ENCODE measurements at places on chromosomes 2 and 18. TPM values are rescaled to one million over a fixed set of nuclear protein-coding genes. Genes with fewer than 3 reads are reported as not detected.

The SERPINB11 gene
- not detected for total RNA-seq

GRCh38 chr2:16553226-16553625 lies 112.4 kb downstream of the CYRIA start:
- no peaks in the 10 kb centered on the region for H3K4me1 ChIP-seq
- no peak for DNase-seq
- no peak overlapping the region for H3K4me3 ChIP-seq
- no peak overlapping the region for H3K27ac ChIP-seq

GRCh38 chr18:59954755-59955156 lies 55.0 kb downstream of the PMAIP1 start:
- H3K4me3 ChIP-seq: no peak overlapping the region
- no peak for DNase-seq
- H3K27me3 ChIP-seq: no peaks in the 10 kb centered on the region
- H3K36me3 ChIP-seq: no peaks in the 10 kb centered on the region
- no peaks in the 10 kb centered on the region for H3K4me1 ChIP-seq
- H3K27ac ChIP-seq: no peak overlapping the region

- H3K27ac ChIP-seq: no peak overlapping the region
- H3K4me1 ChIP-seq: no peaks in the 10 kb centered on the region
- H3K36me3 ChIP-seq: no peaks in the 10 kb centered on the region
- H3K4me3 ChIP-seq: no peak overlapping the region
These were observed 1.4 kb upstream of the MARCO start for GRCh38 chr2:118940486-118941120.

GRCh38 chr2:151860210-151860609 lies 32.0 kb upstream of the ARL5A start:
- no peaks in the 10 kb centered on the region for H3K36me3 ChIP-seq
- H3K4me1 ChIP-seq: no peaks in the 10 kb centered on the region
- no peak for DNase-seq
- no peak overlapping the region for H3K27ac ChIP-seq

The MC5R gene
- total RNA-seq: not detected

DNA sequence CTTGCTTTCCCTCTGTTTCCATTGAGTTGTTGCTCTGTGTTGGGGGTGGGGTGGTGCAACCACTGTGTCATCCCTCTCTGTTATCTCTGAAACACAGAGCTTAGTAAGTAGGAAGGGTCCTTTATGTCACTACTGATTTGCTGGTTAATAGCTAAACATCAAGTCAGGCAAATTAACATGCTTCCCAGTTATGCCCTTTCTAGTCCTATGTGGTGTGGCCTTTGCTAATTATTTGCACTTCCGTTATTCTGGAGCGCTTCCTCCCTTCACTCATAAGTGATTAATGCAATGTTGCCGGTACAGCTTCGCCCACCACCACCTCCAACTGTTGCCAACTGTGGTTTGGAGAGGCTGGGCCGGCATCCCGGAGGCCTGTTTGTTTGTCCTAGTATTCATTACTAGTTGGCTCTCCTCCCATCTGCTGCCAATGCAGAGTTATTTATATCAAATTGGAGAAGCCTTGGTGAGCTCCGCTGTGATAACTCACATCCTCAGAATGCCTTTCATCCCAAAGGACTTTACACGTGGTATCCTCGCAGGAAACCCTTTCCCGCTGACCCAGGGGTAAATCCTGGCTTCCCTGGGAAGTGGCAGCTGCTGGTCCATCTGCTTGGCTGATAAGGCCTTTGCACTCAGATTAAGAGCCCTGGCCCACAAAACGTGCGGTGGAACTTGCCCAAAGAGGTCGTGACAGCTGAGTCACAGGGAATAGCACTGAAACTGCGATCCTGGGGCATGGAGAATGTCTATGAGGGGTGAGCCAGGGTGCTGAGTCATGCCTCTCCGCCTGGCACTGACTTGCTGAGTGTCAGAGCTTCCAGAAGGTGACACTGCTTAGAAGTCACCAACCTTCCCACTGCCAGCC lies 72.0 kb upstream of the ZCCHC2 start:
- H3K36me3 ChIP-seq: no peaks in the 10 kb centered on the region
- DNase-seq: peak; percentile 36
- no peak overlapping the region for H3K27ac ChIP-seq
- H3K4me3 ChIP-seq: no peak overlapping the region
- no peaks in the 10 kb centered on the region for H3K27me3 ChIP-seq

DNA sequence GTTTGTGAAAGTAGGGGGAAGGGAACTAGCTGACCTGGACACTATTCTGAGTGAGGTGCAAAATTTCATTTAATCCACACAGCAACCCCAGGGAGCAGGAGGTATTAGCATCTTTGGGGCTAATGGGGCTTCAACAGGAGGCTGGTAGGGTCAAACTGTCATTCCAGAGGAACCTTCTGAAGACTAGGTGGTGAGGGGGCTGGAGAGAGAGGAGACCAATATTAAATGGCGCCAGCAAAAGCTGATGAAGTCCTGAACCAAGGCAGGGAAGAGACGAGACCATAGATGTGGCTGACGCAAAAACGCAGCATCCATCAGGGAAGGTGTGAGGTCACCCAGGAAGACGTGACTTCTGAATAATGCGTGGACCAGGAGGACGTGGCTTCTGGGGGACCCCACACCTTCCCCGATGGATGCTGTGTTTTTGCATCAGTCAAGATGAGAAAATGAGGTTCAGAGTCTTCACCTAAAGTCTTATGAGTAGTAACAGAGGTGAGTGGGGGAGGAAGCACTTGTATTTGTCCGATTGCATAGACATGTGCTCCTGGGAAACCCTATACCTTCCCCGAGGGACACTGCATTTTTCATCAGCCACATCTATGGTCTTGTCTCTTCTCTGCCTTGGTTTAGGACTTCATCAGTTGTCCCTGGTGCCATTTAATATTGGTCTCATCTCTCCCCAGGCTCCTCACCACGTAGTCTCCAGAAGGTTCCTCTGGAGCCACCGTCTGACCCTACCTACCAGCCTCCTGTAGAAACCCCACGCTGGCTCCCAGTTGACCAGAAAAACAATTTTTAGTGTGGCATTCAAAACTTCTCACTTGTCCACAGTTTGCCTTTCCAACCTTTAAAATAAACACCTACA lies 188.6 kb downstream of the MYCN start:
- DNase-seq: no peak
- H3K4me1 ChIP-seq: no peaks in the 10 kb centered on the region
- H3K4me3 ChIP-seq: no peak overlapping the region
- no peak overlapping the region for H3K27ac ChIP-seq
- no peaks in the 10 kb centered on the region for H3K27me3 ChIP-seq

DNA sequence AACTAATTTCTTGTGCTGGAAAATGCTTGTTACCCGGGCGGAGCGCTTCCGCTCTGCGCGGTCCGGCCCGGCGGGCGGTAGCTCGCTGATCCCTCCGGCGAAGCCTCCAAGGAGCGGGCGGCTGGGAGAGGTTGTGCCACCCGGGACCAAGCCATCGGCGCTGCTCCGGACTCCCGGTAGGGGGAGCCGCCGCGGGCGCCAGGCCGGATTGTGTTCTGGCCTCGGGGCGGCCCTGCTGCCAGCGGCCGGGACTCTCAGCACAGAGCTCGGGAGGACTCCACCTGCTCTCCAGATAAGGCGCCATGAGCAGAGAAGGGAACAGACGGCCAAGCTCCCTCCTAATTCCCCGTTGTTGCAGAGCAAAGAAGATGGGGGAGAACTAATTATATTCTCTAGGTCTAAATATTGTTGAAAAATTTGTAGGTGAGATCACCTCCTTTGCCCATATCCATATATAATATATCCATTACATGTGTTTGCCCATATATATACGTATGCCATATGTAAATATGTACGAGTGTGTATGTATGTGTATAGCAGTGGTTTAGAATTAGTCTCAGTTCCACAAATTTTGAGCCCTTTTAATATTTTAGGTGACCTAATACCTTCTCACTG lies 13.8 kb upstream of the SATB2 start:
- DNase-seq: no peak
- H3K36me3 ChIP-seq: no peaks in the 10 kb centered on the region
- no peaks in the 10 kb centered on the region for H3K27me3 ChIP-seq
- H3K4me1 ChIP-seq: peaks cover 7% of the 10 kb centered on the region
- H3K27ac ChIP-seq: no peak overlapping the region

DNA sequence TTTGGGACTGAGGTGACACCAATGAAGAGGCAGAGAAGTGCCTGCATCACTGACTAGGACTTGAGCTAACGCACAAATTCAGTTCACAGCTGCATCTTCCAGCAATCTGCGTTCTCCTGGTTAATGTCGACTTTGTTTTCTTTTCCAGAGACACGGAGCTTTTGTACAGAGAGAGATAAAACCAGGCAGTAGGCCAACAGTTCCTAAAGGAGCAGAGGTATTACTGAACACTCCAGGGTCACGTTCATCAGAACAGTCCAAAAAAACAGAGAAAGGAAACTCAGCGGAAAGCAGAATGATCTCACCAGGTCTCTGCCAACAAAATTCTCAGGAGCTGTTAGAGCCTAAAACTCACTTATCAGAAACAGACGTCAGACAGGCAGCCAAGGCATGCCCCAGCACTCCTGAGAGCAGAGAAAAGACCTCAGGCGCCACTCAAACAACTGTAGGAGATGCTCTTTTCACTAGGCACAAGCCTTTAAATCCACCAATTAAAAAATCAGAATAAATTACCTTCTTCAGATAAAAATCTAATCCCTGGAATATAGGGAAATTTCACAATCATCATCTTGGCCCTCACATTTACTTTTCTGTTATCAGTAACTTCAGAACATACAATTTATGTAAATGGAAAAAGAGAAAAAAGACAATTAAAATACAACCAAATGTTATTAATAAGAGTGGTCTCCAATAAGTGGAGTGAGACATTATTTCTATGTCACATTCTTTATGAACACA lies 95.9 kb upstream of the SPTBN1 start:
- H3K27ac ChIP-seq: peak overlapping the region; percentile 38
- peak; percentile 69 for DNase-seq
- no peaks in the 10 kb centered on the region for H3K27me3 ChIP-seq
- no peaks in the 10 kb centered on the region for H3K4me1 ChIP-seq

- H3K27ac ChIP-seq: no peak overlapping the region
- H3K4me3 ChIP-seq: no peak overlapping the region
- DNase-seq: peak; percentile 69
These were observed 7.1 kb upstream of the KLF11 start for GRCh38 chr2:10036095-10036884.

- H3K4me1 ChIP-seq: no peaks in the 10 kb centered on the region
- no peak overlapping the region for H3K27ac ChIP-seq
- H3K36me3 ChIP-seq: no peaks in the 10 kb centered on the region
- H3K4me3 ChIP-seq: no peak overlapping the region
These were observed 249.2 kb downstream of the TNS1 start for GRCh38 chr2:217753460-217754200.

DNA sequence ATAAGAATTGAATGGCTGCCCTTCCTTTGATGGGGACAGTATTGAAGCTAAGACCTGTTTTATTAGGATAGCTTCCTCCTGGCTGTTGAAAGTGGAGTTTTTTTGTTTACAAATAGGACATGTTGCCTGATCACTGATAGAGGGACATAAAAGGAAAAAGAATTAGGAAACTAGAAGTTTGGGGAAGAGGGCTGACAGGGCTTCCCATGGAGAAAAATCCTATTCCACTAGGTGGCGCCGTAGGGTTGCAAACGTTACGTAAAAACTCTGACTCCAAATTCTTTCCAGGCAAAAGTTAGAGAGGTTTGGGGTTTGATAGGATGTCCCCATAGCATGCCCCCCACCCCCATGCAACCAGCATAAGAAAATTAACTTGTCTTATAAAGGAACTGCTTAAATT lies 11.1 kb upstream of the RBFA start:
- no peaks in the 10 kb centered on the region for H3K4me1 ChIP-seq
- H3K4me3 ChIP-seq: no peak overlapping the region
- no peaks in the 10 kb centered on the region for H3K27me3 ChIP-seq
- no peak overlapping the region for H3K27ac ChIP-seq
- no peaks in the 10 kb centered on the region for H3K36me3 ChIP-seq

The NEB gene
- total RNA-seq: 0.18 TPM

DNA sequence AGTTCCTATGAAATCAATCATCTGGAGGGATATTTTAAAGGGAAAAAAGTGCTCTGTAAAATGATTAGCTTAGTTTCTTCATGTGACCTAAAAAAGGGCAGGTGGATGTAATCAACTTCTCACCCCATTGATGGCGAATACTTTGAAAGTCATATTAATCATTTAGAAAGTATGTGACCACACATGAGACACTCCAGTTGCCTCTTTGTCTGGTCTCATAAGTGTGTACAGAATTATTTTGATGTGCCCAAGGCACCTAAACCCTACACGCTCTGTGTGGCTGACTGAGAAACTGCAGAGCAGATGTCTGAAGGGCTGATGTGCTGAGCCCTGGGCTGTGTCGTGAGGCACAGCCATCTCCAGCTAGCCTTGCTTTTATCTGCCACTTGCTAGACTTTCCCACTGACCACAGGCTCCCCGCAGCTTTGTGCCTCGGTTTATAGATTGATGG lies 26.9 kb downstream of the SGPP2 start:
- H3K4me1 ChIP-seq: peaks cover 6% of the 10 kb centered on the region
- no peak overlapping the region for H3K27ac ChIP-seq
- H3K27me3 ChIP-seq: no peaks in the 10 kb centered on the region
- no peak overlapping the region for H3K4me3 ChIP-seq

The NT5DC4 gene
- not detected for total RNA-seq

GRCh38 chr2:226915846-226916360 lies 80.0 kb downstream of the RHBDD1 start:
- no peaks in the 10 kb centered on the region for H3K27me3 ChIP-seq
- no peaks in the 10 kb centered on the region for H3K36me3 ChIP-seq
- no peak overlapping the region for H3K27ac ChIP-seq
- H3K4me3 ChIP-seq: no peak overlapping the region
- no peaks in the 10 kb centered on the region for H3K4me1 ChIP-seq

DNA sequence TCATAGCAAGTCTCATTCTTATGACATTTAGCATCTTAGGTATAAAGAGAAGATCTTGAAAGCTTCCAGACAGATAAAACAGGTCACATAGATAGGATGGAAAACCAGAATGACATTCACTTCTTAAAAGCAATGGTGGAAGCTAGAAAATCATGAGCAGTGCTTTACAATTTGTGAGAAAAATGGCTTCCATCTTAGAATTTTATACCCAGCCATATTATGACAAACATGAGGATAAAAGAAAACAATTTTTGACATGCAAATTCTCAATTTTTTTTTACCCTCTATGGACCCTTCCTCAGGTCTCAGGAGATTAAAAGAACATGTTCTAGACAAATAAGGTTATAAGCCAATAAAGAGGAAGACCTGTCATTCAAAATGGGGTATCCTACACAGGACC lies 7.1 kb downstream of the NTSR2 start:
- H3K36me3 ChIP-seq: no peaks in the 10 kb centered on the region
- DNase-seq: no peak
- no peaks in the 10 kb centered on the region for H3K27me3 ChIP-seq
